ENCODE measurements at places on chromosomes 4 and X. TPM values are rescaled to one million over a fixed set of nuclear protein-coding genes. Genes with fewer than 3 reads are reported as not detected.

Gene CT45A2
- total RNA-seq, result not detected

Gene DCAF8L1
- total RNA-seq, result not detected

Gene NXF2B
- not detected for total RNA-seq

Gene NDP
- total RNA-seq, result not detected

Gene UBQLN2
- 23.2 TPM for total RNA-seq

Gene NAP1L3
- 2.3 TPM for total RNA-seq

Gene MAGEE2
- not detected for total RNA-seq

Gene EDA
- total RNA-seq, result 5.8 TPM

Gene SNCA
- total RNA-seq, result 25.6 TPM

Gene IL2
- not detected for total RNA-seq

Gene RHOXF2B
- total RNA-seq, result not detected

Gene TREX2
- total RNA-seq, result 126 TPM

Gene PRDM5
- total RNA-seq, result 4.2 TPM

Gene POF1B
- 354 TPM for total RNA-seq

Gene MGAT4D
- total RNA-seq, result not detected

Gene HPGDS
- total RNA-seq, result 1.7 TPM

Gene MXD4
- total RNA-seq, result 62.6 TPM

Gene PNCK
- total RNA-seq, result 2.1 TPM

All from lower leg skin (tissue), 4 donors.